Activated CD4-positive, CD25-positive, alpha-beta regulatory T cell (primary cell): ENCODE measurements at places on chromosomes 4 and X.

- no peak for DNase-seq
Measured at GRCh38 chrX:12789976-12790375, 1.2 kb upstream of the PRPS2 start.

DNA sequence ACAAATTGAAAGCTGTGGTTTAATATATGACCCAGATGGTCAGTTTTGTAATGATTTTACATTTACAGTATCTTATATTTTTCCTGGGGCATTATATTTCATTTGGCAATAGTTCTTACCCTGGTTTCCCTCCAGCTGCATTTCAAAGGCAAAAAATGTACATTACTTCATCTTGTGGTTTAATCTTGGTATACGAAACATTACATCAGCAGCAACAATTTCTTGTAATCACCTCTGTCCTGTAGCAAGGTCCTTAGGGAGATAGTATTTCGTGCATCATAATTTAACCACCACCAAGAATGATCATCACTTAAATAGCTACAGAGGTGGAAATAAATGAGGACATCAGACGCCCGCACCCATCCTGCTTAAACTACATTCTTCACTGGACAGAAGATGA is 48.8 kb downstream of the HS6ST2 start:
- no peak for DNase-seq

- DNase-seq, result no peak
Measured at GRCh38 chrX:69616457-69617203, 717 bp downstream of the EDA start.

DNA sequence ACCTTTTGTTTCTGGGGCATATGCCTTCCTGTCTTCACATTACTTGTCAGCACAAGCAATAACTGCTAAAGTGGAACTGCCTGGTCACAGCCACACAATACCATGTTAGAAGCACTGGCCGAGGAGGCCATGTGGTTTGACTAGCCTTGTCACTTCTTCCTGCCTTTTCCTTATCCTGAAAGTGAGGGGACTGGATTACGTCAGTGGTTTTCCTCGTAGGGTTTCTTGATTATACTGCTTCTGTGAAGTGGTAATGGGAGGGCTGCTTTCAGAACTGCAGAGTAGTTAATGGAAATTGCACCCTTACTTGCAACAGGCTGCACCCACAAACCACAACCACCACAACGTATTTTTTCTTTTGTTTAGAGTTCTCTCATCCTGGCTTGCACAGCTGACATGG is 26.6 kb downstream of the ZRSR2 start:
- DNase-seq, result no peak

GRCh38 chr4:68683034-68683433 is 12.6 kb upstream of the UGT2B15 start:
- no peak for DNase-seq

DNA sequence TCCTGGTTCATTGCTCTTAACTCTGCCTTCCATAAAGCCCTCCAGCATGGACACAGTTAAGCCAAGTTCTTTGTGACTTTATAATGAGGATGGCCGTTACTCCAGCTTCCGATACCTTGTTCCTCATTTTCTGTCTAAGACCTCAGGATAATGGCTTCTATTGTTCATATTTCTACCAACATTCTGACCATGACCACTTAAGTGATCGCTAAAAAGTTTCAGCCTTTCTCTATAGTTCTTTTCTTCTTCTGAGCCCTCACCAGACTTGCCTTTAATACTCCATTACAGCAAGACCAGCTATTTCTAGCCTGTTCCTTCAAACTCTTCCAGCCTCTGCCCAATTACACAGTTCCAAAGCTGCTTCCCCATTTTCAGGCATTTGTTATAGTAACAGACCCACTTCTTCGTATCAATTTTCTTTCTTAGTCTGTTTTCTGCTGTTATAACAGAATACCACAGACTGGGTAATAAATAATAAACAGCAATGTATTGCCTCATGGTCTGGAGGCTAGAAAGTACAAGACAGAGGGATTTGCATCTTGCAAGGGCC is 12.3 kb downstream of the RNF175 start:
- DNase-seq, result no peak

GRCh38 chrX:149274516-149275105 is 230.5 kb downstream of the IDS start:
- no peak for DNase-seq

GRCh38 chr4:176149680-176150355 is 45.6 kb downstream of the SPATA4 start:
- DNase-seq, result no peak

DNA sequence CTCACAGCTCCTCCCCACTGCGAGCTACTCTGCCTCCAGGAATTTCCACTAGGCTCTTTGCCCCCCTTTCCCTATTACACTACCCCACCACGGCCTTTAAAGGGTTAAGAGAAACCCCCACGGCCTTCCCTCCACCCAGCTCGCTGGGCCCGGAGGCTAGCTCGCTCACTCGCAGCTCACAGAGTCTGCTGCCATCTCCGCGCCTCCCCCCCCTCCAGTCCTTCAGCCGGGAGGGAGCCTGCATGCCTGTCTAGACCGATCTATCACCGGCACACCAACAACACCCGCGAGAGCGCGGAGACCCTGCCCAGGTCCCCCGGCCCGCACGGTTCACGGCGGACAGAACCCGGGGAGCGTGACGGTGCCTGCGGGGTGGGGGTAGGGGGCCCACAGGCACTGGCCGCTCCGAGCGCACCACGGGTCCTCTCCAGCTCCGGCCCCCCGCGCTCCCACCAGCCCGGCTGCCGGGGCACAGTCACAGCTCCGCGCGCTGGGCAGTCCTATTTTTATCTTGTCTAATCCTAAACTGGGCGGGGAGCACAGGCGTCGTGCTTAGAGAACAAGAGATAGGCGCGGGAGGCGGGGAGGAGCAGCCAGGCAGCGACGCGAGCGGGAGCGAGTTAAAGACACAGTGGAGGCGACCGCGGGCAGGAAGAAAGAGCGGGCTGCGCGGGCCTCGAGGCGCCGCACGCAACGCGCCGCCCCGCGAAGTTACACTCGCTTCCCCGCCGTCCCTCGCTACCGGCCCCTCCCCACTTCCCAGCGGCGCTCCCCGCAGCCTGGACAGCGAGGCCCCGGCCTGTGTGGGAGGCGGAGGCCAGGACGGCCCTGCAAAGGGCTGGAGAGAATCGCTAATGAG is 3.5 kb downstream of the BCOR start:
- no peak for DNase-seq
